ENCODE measurements at places on chromosomes 5 and 9. TPM values are rescaled to one million over a fixed set of nuclear protein-coding genes. Genes with fewer than 3 reads are reported as not detected.

- no peaks in the 10 kb centered on the region for H3K27me3 ChIP-seq
- H3K4me3 ChIP-seq = no peak overlapping the region
- DNase-seq = no peak
- no peak overlapping the region for H3K27ac ChIP-seq
Measured at GRCh38 chr5:38719916-38720315, 125.9 kb upstream of the OSMR start.

- H3K27ac ChIP-seq = no peak overlapping the region
- H3K4me3 ChIP-seq = no peak overlapping the region
- no peaks in the 10 kb centered on the region for H3K36me3 ChIP-seq
- no peaks in the 10 kb centered on the region for H3K27me3 ChIP-seq
- H3K4me1 ChIP-seq = no peaks in the 10 kb centered on the region
Measured at GRCh38 chr5:84724683-84725082, 340.0 kb upstream of the EDIL3 start.

The GLDC gene
- total RNA-seq = not detected

- peak within 1 kb of the TSS; percentile 59 for H3K4me3 ChIP-seq
- DNase-seq = peak; percentile 72
- H3K36me3 ChIP-seq = no peaks in the 10 kb centered on the region
- no peaks in the 10 kb centered on the region for H3K27me3 ChIP-seq
Measured at GRCh38 chr5:138138949-138139780, at the start of gene NME5. TSS of gene NME5 (minus strand) at chr5:138139428. CDS start at chr5:138138780, 648 bp downstream.

The RALGPS1 gene
- total RNA-seq = 18.6 TPM

The SVEP1 gene
- total RNA-seq = 61.2 TPM
